ENCODE measurements at places on chromosomes 5 and 9.

DNA sequence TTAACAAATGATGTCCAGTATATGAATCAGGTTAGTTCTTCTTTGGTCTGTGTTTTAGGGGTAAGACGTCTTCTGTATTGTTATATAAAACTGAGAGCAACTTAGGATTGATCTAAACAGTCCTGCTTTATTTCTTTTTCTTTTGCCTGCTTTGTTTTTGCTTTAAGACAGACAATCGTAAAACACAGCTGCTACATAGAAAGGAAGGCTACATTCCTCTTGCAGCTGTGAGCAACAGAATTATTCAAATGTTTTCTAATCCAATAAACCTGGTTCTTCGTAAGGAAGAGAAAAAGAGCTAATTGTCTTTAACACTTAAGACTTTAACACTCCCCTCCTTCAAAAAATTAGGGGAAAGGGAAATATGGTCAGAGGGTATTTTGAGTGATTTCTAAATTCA, 14.6 kb downstream of the FGF1 start:
- no peak for DNase-seq

- DNase-seq: no peak
These were observed 65.2 kb upstream of the UBAC1 start for GRCh38 chr9:136026266-136026942.

- no peak for DNase-seq
These were observed 735.3 kb upstream of the ZNF608 start for GRCh38 chr5:125481506-125482465.

GRCh38 chr9:84187090-84187489, 153.5 kb downstream of the SLC28A3 start:
- DNase-seq: no peak

- no peak for DNase-seq
These were observed 20.2 kb upstream of the GNPDA1 start for GRCh38 chr5:142032747-142033631.

DNA sequence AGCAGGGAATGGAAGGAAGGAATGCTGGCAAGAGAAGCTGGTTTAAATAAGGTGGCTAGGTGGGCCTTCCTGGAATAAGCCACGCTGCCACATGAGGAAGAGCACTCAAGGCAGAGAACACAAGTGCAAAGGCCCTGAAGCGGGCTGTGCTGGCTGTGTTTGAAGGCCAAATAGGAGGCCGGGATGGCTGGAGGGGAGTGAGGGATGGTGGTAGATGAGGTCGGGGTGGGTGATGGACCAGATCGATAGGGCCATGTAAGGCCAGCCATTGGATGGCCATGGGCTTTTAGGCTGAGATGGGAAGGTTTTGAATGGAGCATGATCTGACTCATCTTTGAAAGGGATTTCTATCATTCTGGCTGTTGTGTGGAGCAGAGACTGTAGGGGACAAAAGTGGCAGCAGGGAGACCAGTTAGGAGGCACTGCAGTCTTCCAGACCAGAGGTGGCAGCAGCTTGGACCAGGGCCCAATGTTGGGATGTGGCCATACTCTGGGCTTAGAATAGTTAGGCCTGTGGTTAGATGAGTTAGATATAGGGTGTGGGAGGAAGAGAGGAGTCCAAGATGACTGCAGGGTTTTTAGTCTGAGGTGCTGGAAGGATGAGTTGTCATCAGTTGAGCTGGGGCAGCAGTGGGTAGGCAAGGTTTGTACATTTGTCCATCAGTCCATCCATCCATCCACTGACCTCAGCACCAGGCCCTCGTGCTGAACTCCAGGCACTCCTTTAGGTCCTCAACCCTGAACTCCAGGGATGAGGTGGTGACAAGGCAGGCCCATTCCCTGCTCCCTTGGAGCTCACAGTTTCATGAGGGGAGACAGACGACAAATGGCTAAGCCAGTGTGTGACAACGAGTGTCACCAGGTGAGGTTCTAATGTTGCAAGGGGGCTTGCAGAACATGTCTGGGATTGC, 30.3 kb downstream of the NDST1 start:
- DNase-seq: no peak

GRCh38 chr5:106172681-106173532, 1497.8 kb downstream of the EFNA5 start:
- DNase-seq: no peak

- no peak for DNase-seq
These were observed at the start of gene HMHB1 for GRCh38 chr5:143812085-143812705. Gene HMHB1 (plus strand): TSS chr5:143812161.

GRCh38 chr5:67644221-67644920, 447.8 kb upstream of the CD180 start:
- DNase-seq: no peak

DNA sequence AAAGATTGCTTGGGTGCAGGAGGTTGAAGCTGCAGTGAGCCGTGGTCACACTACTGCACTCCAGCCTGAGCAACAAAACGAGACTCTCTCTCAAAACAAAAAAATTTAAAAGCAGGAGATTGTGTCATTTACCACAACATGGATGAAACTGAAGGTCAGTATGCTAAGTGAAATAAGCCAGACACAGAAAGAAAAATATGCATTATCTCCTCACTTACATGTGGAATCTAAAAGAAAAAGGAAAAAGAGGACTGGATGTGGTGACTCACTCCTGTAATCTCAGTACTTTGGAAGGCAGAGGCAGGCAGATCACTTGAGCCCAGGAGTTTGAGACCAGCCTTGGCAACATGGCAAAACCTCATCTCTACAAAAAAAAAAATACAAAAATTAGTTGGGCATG, 146.8 kb upstream of the DAPK1 start:
- DNase-seq: no peak

- DNase-seq: no peak
These were observed 122.5 kb downstream of the SLC1A3 start for GRCh38 chr5:36728697-36729543.

DNA sequence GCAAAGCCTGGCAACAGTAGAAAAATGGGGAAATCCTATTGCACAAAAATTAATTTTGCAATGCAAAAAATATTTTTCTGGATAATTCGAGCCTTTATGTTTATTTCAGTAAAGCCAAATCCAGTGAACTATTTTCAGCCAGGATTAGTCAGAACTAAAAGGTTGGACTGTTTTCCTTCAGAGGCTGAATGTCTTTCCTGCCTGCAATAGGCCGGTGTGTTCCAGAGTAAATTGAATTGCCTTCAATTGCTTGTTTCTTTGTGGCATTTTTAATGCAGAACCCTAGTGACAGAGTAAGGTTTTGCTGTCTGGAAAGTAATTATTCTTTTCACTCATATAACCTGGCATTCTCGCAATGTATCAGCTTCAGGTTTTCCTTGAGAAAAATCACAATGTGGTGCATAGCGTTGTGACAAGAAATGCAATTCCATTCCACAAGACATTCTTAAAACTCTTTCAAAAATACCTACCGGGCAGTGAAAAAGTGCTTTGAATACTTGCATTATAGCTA, 183.7 kb downstream of the GLIS3 start:
- DNase-seq: no peak

DNA sequence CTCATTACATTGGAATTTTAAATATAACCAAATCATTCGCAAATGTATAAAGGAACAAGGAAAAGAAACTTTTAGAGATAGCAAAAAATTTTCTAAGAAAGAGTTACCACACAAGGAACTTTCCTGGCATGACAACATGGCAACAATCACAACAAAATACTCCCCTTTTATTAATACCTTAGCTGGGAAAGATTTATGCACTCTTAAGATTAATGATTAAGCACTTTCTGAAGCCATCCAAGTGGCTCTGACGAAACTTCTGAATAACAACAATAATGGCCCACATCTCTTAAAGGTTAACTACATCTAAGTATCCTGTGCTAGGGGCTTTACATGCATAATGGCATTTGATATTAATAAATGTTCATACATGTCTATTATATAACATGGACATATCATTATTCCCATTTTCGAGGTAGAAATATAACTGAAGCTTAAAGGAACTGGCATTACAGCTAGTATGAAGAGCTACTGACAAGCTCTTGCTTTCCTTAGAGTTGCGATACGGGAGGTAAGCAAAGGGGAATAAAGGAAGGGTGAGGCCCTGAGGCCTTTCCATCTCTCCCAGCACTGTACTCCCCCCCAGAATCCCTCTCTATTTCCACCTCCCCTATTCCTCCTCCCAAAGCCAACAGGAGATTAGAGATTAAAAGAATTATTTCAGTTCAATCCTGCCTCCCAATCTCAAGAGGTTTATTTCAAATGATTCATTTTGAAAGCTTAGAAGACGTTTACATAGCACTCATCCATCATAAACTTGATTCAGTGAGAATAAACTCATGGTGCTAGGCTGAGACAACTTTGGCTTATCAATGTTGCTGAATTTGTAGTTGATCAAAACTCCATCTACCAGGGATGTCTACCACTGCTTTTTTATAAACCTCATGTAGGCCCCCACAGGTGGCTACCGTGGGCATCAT, 9.6 kb downstream of the MTMR12 start:
- DNase-seq: no peak

GRCh38 chr9:124481115-124481514, 26.1 kb downstream of the NR5A1 start:
- DNase-seq: no peak

GRCh38 chr9:98726735-98727134, 18.0 kb upstream of the GABBR2 start:
- no peak for DNase-seq

- no peak for DNase-seq
These were observed 127.2 kb downstream of the TLE4 start for GRCh38 chr9:79698967-79699366.

GRCh38 chr5:171639966-171640365, 145.7 kb upstream of the SMIM23 start:
- DNase-seq: no peak

DNA sequence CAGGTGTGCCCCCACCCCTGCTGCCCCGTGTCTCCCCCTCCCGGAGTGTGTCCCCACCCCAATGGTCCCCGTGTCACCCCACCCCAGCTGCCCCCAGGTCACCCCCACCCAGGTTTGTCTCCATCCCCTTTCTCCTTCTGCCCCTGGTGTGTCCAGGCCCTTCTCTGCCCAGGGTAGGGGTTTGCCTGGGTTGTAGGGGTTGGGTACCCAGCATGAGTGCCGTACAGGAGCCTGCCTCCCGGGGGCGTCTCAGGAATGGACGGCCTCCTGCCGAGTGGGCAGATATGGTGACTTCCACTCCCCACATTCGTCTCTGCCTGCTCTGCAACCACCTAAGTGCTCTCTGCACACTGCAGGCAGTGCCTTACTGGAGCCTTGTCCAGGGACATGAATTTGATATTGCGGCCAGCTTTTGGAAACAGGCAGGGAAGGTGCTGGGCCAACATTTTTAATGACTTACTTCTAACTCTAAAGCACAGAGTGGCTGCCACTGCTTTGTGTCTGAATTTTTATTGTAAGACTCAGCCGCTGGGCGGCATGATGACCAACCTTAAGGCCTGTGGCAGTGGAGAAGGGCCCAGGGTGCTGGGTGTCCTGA, 6.7 kb downstream of the LRRC14B start:
- no peak for DNase-seq

DNA sequence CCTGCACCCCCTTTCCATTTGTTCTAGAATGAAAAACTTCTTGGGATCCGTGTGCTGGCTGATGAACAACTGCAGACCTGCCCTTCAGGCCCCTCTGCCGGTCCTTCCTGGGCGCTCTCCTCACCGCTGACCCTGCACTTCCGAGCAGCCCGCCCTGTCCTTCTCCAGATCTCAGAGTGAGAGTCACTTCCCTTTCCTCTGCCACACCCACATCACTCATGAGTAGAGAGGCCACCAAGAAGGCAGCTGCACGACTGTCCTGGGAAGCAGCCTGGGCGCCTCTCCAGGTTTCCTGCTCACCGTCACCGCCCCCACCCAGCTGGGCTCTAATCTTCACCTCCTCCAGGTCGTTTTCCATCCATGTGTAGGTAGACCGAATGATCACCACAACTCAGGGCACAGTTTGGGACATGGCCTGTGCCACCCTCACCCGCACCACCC, 35.0 kb upstream of the NSMF start:
- DNase-seq: no peak

DNA sequence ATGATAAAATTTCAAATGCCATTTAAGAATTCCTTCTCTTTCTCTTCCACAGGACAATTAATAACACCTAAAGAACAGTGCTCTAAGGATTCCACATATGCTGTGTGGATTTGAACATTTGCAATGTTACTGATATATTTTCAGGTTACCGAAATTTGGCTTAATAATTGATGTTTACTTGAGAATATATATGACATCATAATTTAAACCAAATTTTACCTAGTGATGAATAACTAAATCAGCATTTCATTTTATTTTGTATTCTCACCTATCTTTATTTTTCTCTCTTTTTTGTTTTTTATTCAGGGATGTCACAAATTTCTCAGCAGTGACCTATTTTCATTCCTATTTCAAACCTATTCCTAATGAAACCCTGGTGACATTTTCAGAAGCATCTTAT, 429.6 kb downstream of the SLCO4C1 start:
- no peak for DNase-seq

GRCh38 chr5:164370841-164371240, 865.4 kb downstream of the MAT2B start:
- no peak for DNase-seq

DNA sequence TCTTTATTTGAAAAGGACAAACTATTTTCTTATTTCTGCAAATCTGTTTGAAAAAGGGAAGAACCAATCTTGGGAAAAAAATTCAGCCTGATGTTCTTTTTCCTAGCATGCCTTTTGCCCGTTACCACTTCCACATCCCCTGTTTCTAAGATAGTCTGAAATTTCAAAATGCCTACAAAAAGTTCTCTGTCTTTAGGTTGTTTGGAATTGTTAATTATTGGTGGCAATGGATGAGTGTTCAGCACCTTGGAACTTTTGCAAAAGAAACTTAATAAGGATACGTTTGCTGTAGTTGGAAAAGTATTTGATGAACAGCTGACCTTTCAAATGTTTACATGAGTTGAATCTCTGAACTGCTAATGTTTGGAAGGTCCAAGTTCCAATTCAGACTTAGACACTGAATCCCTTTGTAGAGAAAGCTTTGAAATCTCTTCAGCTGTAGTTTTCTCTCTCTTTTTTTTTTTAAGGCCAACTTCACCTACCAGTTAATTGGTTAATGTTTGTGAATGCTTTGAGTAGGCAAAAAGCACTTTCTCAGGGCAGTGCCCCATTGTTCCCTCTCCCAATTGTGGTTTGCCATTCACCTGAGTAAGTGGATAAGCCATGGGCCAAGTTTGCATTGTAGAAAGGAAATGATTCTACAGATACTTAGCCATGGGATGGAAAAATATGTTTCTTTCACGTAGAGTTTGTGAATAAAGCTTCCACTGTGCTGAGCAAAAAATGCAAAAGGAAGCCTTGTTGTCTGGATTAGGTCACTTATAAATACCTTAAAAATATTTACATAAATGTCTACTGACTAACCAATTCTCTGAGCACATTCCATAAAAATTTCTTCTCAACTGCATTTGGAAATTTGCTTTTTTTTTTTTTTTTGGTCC, 156.4 kb upstream of the ELL2 start:
- DNase-seq: no peak

GRCh38 chr5:139820130-139820529, 24.5 kb downstream of the PSD2 start:
- no peak for DNase-seq

- DNase-seq: no peak
These were observed 588.0 kb downstream of the PRELID2 start for GRCh38 chr5:145246961-145247744.

- DNase-seq: no peak
These were observed 215.4 kb upstream of the TLX3 start for GRCh38 chr5:171093598-171093997.
